ENCODE measurements at places on chromosomes 11 and 22. TPM values are rescaled to one million over a fixed set of nuclear protein-coding genes. Genes with fewer than 3 reads are reported as not detected.

The CSNK2A3 gene
- polyA plus RNA-seq = 4.4 TPM

The PHETA2 gene
- 0.04 TPM for polyA plus RNA-seq

The GGT5 gene
- 2.5 TPM for polyA plus RNA-seq

GRCh38 chr22:37445501-37445900, 18.2 kb upstream of the ELFN2 start:
- DNase-seq = no peak

DNA sequence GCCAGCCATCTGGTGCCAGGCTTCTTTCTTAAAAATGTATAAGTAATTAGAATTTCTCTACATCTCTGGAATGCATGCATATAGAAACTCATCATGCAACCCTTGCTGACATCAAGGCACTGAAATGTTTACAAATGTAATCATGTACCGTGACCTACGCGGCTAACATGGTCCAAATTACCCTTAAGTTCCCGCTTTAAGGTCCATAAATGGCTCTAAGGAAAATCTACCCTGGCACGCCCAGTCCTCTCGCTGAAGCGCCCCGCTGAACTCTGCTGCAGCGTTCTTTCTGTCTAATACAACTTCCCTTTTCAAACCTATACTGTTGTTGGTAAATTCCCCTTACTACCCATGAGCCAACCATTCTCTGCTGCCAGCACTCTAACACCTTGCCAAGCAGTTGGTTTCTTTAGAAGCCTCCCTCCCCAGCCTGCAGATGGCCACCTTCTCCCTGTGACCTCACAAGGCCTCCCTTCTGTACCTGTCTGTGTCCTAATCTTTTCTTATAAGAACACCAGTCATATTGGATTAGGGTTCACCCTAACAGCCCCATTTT, 13.5 kb upstream of the HMOX1 start:
- DNase-seq = no peak

All from A549 (cell line).